Right ventricle myocardium superior (tissue), 1 donor: ENCODE measurements at places on chromosomes 2 and 18. TPM values are rescaled to one million over a fixed set of nuclear protein-coding genes. Genes with fewer than 3 reads are reported as not detected.

The PUM2 gene
- 70.9 TPM for total RNA-seq

The FTCDNL1 gene
- 3.3 TPM for total RNA-seq

The SERPINB12 gene
- total RNA-seq, result not detected

The MEIS1 gene
- total RNA-seq, result 41.7 TPM

The THSD7B gene
- 0.59 TPM for total RNA-seq

The RNF125 gene
- 3.8 TPM for total RNA-seq

The TUBA3D gene
- total RNA-seq, result 113 TPM

The ERFE gene
- not detected for total RNA-seq

The DCDC2C gene
- not detected for total RNA-seq

The IFIH1 gene
- 5.3 TPM for total RNA-seq

The KCNF1 gene
- total RNA-seq, result not detected

The LIMS3 gene
- total RNA-seq, result 4.1 TPM

The MEP1B gene
- total RNA-seq, result not detected

The LANCL1 gene
- 50.3 TPM for total RNA-seq

The LYG2 gene
- total RNA-seq, result not detected

The MC4R gene
- not detected for total RNA-seq

The MTA3 gene
- 25.6 TPM for total RNA-seq

The CCDC121 gene
- total RNA-seq, result 6.1 TPM

The LHCGR gene
- total RNA-seq, result not detected

The CRYBA2 gene
- total RNA-seq, result not detected

The CYS1 gene
- total RNA-seq, result 3.6 TPM

The OR6B2 gene
- not detected for total RNA-seq
